Cortex of kidney (tissue), 1 donor: ENCODE measurements at places on chromosomes 2 and 18.

DNA sequence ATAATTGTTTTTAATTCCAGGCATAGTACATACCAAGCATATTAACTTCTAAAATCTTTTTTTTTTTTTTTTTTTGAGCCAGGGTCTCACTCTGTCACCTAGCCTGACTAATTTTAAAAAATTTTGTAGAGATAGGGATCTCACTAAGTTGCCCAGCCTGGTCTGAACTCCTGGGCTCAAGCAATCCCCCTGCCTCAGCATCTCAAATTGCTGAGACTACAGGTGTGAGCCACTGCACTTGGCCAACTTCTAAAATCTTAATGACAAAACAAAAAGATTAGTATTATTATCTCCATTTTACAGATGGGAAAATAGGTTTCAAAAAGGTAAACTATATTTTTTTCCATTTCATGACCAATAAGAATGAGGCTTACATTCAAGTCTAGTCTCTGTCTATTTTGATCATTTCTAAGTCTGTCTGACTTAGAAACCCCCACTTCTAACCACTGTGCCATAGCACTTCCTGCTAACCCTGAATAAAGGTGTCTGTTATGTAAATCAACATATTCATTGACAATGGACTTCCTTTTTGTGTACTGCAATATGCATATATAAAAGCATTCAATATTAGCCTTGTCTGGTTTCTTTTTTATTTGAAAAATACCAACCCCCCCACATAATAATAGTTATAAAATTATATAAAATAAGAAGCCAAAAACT, 28.7 kb upstream of the ZEB2 start:
- no peak for DNase-seq

GRCh38 chr18:52334307-52334706, 5.7 kb upstream of the DCC start:
- no peak for DNase-seq

DNA sequence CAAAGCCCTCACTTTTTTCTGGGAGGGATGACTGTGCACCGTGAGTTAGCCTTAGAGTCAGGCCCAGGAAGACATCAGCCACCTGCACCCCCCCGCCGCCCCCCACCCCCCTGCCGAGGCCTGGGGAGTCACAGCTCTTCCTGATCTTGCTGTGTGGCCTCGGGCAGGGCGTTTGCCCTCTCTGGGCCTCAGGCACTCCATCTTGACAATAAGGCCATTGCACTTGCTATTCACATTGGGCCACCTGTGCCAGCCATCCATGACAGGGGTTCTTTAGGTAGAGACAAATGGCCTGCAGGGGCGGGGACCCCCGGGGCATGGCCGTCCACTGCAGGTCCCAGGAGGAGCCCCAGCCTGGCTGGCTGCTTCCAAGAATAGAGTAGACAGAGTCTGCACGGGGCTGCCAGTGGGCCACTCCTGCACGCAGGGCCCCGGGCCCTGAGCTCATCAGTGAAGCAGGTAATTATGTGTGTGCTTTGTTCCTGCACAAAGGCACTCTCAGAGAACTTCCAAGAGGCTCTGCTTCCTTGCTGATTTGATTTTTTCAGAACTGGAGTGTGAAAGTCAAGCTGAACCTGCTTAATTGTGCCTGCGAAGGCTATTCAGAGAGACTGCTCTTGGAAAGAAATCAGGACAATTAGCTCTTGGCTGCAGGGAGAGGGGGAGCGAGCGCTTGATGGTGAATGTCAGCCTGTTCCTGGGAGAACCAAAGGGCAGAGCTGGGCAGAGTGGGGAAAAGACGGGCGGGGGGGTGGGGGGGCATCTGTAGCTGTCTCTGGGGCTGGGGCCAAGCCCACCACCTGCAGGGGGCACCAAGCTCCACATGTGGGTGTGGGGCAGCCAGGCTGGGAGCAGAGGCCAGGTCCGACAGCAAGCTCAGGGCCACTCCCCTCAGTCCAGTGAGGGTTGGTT, 40.3 kb downstream of the RRM2 start:
- no peak for DNase-seq

DNA sequence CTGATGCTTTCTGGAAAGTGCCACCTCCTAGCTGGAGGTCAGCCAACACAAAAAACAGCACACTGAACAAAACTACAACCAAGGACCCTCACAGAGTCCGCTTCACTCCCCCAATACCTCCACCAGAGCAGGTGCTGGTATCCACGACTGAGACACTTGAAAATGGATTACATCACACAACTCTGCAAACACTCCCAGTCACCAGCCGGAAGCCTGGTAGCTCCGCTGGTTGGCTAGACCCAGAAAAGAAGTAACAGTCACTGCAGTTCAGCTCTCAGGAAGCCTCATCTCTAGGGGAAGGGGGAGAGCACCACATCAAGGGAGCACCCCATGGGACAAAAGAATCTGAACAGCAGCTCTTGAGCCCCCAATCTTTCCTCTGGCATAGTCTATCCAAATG, 175.4 kb downstream of the LCLAT1 start:
- no peak for DNase-seq

DNA sequence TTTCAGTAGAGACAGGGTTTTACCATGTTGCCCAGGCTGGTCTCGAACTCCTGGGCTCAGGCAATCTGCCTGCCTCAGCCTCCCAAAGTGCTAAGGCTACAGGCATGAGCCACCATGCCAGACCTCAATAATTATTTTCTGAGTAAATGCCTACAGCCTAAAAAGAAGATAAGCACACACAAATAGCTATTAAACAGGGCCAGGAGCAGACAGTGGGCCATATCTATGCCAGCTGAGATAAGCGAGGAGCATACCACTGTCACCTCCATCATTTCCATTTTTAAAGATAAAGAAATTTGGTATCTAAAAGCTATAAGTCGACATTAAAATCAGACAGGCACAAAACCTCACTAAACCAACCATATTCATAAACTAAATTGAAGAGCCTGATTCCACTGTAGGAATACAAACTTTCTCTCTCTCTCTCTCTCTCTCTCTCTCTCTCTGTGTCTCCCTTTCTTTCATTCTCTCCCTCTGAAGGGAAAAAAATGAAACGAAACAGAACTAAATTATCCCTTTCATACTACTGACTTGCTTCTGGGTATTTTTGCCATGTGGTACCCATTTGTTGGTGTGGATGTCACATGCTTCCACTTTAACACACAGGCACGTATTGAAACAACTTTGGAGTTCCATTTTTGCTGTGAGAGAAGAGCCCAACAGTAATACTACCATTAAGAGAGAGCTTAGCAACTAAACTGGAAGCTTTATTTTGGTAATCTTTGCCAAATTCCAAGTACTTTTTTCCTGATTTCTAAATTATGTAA, 51.0 kb downstream of the FARSB start:
- DNase-seq: no peak

GRCh38 chr2:72274380-72274797, 126.7 kb upstream of the CYP26B1 start:
- DNase-seq: no peak

DNA sequence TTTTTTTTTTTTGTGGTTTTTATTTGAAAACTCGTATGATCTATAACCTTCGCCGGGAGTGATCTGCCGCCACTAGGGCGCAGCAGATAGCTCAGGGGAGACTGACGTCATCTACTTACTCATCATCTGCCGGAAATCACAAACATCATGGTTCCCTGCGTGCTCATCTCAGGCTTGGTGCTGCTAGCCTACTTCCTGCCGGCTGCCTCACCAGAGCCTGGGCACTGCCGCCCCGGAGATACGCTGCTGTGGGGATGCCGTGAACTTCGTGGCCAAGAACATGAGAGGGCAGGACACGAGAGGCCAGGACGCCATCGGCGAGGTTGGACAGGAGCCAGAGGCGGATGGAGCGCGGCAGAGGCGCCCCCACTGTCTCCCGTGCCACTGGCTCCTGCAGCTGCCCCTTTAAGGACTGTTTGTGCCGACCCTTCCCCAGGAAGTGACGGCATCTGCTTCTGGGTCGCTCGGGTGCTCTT, 68.8 kb downstream of the DOK6 start:
- no peak for DNase-seq

- peak; percentile 41 for DNase-seq
Measured at GRCh38 chr2:158968396-158969161, at the start of gene TANC1. TSS of gene TANC1 (plus strand) at chr2:158968640. CDS start at chr2:159065911, 97,271 bp downstream.

DNA sequence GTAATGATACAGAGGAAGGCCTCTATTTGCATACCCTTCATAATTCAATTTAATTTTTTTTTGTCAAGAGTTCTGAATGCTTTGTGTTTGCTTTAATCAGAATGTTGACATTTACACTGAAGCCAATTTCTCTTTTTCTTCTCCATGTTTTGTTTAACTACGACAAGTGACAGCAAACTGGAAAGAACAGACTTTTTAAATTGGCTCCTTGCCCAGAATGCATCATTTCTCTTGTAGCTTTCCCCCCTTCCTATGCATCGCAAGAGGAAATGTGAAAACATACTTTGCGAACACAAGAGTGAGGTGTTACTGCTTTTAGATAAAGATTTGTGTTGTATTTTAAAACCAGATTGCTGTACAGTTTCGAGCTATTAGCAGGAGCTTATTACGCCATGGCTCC, 955.2 kb upstream of the CELF4 start:
- no peak for DNase-seq

GRCh38 chr18:67514901-67515540, 1.5 kb downstream of the DSEL start:
- DNase-seq: no peak

DNA sequence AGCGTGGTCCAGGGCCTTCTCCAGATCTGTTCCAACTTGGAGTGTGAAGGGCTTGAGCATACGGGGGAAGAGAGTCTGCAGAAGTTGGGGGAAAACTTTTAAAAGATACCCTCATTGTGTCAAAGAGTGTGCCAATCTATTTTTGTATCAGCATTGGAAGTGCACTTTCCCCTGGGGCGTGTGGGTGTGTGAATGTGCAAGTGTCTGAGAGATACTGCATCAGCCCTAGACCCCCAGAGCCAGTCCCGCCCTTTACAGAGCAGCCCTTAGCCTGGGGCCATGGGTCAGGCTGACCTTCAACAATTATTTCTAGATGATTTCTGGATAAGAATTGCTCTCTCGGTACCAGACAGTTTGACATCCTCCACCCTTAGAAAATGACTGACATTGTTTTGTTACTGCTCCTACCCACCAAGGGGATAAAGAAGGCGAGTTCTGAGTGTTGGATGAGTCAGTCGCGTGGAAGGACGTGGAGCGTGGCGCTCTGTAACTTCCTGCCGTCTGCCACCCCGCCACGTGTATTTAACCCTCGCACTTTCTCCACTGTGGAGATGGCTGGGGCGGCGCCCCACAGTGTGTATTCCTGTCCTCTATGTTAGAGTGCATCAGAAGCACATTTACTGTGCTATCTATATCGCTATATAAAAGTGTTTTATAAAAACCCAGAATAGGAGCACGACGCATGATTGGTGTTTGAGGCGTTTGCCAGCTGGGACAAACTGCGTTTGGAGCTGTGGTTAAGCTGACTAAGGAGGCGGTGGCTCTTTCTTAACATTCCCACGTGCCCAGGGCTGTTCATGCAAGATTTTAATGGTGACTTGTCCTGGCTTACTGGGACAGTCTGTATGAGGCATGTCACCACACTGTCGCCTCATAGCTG, 122.6 kb downstream of the CABLES1 start:
- no peak for DNase-seq

DNA sequence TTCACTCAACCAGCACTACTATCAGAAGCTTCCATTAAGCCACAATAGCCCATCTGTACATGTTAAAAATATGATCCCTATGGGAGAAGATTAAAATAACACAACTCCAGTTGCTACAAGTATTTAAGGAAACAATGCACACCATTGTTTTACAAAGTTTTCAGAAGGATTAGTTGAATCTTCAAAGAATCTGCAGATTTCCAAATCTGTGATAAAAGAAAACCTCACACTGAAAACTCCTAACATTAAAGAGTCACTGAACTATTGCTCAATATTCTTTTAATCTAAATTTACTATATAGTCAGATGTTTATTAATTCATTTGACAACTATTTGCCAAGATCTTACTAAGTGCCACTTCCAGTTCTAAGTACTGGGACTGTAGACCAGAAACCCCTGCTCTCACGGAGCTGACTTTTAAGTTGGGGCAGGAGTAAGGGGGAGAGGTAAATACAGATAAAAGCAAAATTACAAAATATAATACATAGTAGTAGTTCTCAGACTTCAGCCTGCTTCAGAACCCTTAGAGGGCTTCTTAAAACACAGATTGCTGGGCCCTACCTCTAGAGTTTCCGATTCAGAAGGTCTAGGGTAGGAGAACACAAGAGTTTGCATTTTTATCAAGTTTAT, 94.4 kb downstream of the STK39 start:
- DNase-seq: no peak

- DNase-seq: no peak
Measured at GRCh38 chr18:24086082-24086481, 52.8 kb upstream of the CABYR start.

- no peak for DNase-seq
Measured at GRCh38 chr2:158796652-158797051, 1.5 kb downstream of the DAPL1 start.
